ENCODE measurements at places on chromosomes 5 and 9. TPM values are rescaled to one million over a fixed set of nuclear protein-coding genes. Genes with fewer than 3 reads are reported as not detected.

- no peak for DNase-seq
- H3K4me1 ChIP-seq: no peaks in the 10 kb centered on the region
- H3K27ac ChIP-seq: no peak overlapping the region
- no peak overlapping the region for H3K4me3 ChIP-seq
- H3K36me3 ChIP-seq: no peaks in the 10 kb centered on the region
Measured at GRCh38 chr9:134619983-134620661, 21.5 kb upstream of the COL5A1 start.

GRCh38 chr5:165370794-165371193, 1865.4 kb downstream of the MAT2B start:
- H3K27ac ChIP-seq: no peak overlapping the region
- no peak for DNase-seq
- H3K4me1 ChIP-seq: no peaks in the 10 kb centered on the region
- H3K27me3 ChIP-seq: no peaks in the 10 kb centered on the region
- H3K4me3 ChIP-seq: no peak overlapping the region

GRCh38 chr5:68745448-68745847, 348.4 kb upstream of the SLC30A5 start:
- H3K4me1 ChIP-seq: no peaks in the 10 kb centered on the region
- no peaks in the 10 kb centered on the region for H3K36me3 ChIP-seq
- no peaks in the 10 kb centered on the region for H3K27me3 ChIP-seq
- no peak overlapping the region for H3K4me3 ChIP-seq
- DNase-seq: no peak

GRCh38 chr5:44821164-44821563, 12.4 kb downstream of the MRPS30 start:
- DNase-seq: no peak
- H3K4me3 ChIP-seq: no peak overlapping the region
- H3K27me3 ChIP-seq: no peaks in the 10 kb centered on the region
- H3K36me3 ChIP-seq: peaks cover 23% of the 10 kb centered on the region

GRCh38 chr5:103397739-103398581, 139.4 kb downstream of the MACIR start:
- no peak overlapping the region for H3K27ac ChIP-seq
- H3K36me3 ChIP-seq: no peaks in the 10 kb centered on the region
- peaks cover 25% of the 10 kb centered on the region for H3K27me3 ChIP-seq
- H3K4me3 ChIP-seq: no peak overlapping the region

GRCh38 chr5:112762113-112762810, 24.6 kb downstream of the APC start:
- no peak for DNase-seq
- H3K27me3 ChIP-seq: no peaks in the 10 kb centered on the region
- no peak overlapping the region for H3K27ac ChIP-seq
- H3K36me3 ChIP-seq: no peaks in the 10 kb centered on the region
- H3K4me1 ChIP-seq: no peaks in the 10 kb centered on the region

DNA sequence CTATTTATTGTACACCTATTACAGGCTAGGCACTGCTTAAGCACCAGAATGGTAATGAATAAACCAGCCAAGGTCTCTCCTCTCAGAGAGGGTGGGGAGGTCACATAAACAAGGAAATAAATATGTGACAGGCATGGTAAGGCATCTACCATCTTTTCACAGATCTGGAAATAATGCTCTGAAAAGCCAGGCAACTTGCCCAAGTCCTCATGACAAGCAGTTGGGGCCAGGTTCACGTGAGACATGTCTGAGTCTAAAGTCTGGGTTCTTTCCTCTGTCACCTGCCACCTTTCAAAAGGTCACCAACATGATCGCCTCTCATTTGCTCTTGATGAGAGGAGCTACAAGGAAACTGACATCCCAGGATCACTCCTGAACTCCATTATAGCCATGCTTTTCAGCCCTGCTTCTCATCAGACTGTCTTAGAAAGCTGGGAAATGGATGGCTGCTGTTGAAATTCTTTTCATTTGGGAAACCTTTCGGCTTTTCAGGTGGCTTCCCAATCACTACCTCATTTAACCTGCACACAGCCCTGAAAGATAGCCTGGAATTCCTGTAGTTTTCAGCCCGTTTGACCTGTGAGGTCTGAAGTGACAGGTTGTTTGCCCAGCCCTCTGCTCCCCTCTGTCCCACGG, 123.1 kb downstream of the CRB2 start:
- DNase-seq: no peak
- H3K4me1 ChIP-seq: no peaks in the 10 kb centered on the region
- no peak overlapping the region for H3K27ac ChIP-seq
- H3K27me3 ChIP-seq: no peaks in the 10 kb centered on the region
- H3K36me3 ChIP-seq: no peaks in the 10 kb centered on the region

Gene SLC34A3
- total RNA-seq: 0.12 TPM

Gene GARIN3
- total RNA-seq: 0.22 TPM

Gene ITK
- 289 TPM for total RNA-seq

Gene ADAMTS19
- total RNA-seq: not detected

Gene CXCL14
- total RNA-seq: not detected

Gene COL5A1
- total RNA-seq: not detected

All from activated T-cell treated with anti-CD3 and anti-CD28 coated beads, Interleukin-2, amount 50 U/mL, for 72 hours (primary cell).